ENCODE measurements at places on chromosomes 7 and 10. TPM values are rescaled to one million over a fixed set of nuclear protein-coding genes. Genes with fewer than 3 reads are reported as not detected.

Gene MYPN
- not detected for total RNA-seq

- DNase-seq: no peak
Measured at GRCh38 chr7:135160858-135161653, 9.5 kb downstream of the CYREN start.

- no peak for DNase-seq
Measured at GRCh38 chr10:10209167-10209566, 808.5 kb upstream of the CELF2 start.

Gene NEUROD6
- not detected for total RNA-seq

GRCh38 chr7:106225856-106226255 is 58.9 kb downstream of the NAMPT start:
- DNase-seq: no peak

Gene METTL2B
- 18.4 TPM for total RNA-seq

Gene NUTM2E
- not detected for total RNA-seq

Gene LBX1
- total RNA-seq: not detected

- DNase-seq: no peak
Measured at GRCh38 chr7:25754751-25755150, 397.2 kb upstream of the NFE2L3 start.

DNA sequence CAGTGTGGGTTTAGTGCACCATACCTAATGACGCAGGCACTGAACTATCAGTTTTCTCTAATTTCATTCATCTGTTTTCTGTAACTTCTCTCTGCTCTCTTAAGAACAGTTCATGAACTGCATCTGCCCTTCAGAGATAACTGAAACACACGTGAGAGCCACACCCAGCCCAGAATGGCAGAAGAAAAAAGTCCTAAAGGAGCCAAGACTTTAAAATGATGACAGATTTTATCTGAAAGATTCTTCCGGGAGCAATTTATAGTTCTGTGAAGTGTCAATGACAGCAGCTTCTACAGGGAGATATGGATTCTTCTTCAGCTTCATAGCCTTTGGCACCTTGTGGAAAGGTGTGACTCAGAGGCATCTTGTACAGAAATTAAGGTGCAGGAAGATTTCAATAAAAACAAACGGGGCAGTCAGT is 211.5 kb upstream of the SLC26A5 start:
- DNase-seq: no peak

DNA sequence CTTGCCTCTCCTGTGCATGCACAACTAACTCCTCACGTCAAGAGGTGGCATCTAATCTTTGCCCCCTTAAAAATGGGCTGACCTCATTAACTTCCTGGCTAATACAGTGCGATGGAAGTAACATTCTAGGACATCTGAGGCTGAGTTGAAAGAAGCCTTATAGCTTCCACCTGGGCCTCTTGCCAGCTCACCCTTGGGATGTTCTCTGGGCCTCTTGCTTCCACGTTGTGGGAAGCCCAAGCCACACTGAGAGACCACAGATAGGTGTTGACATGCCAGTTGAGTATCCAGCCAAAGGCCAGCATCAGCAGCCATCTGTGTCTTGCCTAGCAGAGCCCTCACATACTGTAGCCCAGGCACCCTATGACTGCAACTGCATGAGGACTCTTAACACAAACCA is 60.8 kb upstream of the GDF10 start:
- DNase-seq: peak; percentile 71

Gene GSAP
- total RNA-seq: 13.0 TPM

DNA sequence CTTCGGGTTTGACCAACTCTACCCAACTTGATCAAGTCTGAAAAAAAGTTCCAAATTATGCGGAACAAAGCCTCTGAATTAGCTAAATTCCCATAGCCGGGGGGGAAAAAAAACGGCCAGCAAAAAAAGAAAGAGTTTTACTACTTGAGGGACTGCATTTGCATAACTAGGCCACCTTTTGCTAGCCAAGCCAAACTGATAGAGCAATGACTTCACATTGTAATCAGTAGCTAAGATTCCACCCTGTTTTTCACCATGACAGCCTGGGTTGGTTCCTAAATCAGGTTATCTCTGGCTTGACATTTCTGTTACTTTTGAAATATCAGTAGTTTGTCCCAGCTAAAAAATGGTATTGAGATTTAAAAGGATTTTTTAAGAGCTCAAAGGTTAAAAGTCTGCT is 31.4 kb upstream of the CREB3L2 start:
- no peak for DNase-seq

GRCh38 chr10:115969591-115969990 is 303.4 kb downstream of the GFRA1 start:
- DNase-seq: no peak

DNA sequence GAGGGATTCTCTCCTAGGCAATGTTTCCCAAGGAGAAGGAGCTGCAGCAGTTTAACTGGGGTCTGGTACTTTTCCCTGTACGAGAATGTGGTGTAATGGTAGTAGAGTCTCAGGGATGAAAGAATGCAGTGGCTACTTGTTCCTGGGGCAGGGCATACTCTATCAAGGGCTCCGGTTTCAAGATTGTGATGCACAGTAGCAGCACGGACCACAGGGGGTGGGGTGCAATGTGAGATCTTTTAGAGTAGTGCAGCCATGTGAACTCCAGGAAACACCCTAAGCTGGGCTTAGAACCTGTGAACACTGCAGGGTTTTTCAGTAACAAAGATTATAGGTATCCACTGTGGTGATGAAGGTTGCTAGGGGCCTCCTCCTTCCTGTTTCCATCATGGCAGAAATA is 903.9 kb downstream of the NRG3 start:
- no peak for DNase-seq

GRCh38 chr7:154861589-154861988 is 141.3 kb downstream of the PAXIP1 start:
- no peak for DNase-seq

Gene CCDC172
- not detected for total RNA-seq

Gene SPDYE2
- total RNA-seq: not detected

- DNase-seq: no peak
Measured at GRCh38 chr10:118990326-118990725, 39.2 kb upstream of the NANOS1 start.

Gene ZSCAN25
- 12.3 TPM for total RNA-seq

- no peak for DNase-seq
Measured at GRCh38 chr7:32587411-32587948, 92.2 kb downstream of the AVL9 start.

Gene TAS2R4
- total RNA-seq: 1.5 TPM

Gene NPC1L1
- 0.49 TPM for total RNA-seq

Gene AMPH
- total RNA-seq: 13.3 TPM

- DNase-seq: no peak
Measured at GRCh38 chr7:47852330-47853245, 95.7 kb downstream of the PKD1L1 start.

- no peak for DNase-seq
Measured at GRCh38 chr10:77504196-77504872, 133.3 kb downstream of the KCNMA1 start.

GRCh38 chr10:18400201-18400905 is 251.0 kb downstream of the NSUN6 start:
- DNase-seq: no peak

Gene MPP7
- 24.8 TPM for total RNA-seq

DNA sequence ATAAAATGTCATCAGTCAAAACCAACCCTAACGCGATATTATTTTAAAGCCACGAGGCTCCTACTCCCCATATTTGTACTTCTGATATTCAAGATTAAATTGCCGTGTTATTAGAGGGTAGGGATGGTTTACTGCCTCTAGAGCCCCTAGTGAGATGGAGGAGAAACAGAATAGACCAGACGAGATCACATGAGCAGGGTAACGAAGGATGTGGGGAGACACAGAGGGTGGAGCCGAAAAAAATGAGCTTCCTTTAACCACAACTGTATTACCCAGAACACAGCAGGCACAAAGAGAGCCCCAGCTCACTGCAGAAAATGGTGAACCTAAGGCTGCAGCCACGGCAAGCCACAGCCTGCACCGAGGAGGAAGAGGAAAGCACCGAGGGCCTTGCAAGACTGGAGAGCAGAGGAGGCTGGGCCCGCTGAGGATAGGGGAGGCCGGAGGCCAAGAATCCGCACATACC is 14.3 kb downstream of the ZC3HAV1 start:
- no peak for DNase-seq

GRCh38 chr7:150420242-150420641 is 30.2 kb upstream of the GIMAP8 start:
- no peak for DNase-seq

DNA sequence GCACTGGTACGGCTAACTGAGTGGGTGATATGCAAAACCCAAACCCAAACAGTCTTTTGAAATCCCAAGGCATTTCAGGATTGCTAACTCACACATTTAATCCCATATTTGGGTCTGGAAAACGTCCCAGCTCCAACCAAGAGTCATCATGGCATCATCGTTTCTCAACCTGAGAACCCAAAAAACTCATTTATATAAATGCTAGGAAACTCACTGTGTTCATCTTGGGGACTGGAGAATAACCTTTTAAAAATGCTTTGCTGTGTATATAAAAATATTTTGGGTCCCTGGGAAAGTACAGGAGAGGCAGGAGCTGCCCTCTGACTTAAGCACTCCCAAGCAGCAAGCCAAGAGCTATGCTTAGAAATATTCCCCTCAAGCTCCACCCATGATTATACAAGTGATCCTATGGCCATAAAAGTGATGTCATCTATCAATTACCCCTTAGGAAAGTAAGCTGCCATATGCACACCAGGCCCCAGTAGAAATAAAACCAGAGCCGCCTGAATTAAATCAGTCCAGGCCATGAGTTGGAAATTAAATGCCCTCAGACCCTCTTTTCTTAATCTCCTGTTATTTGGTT is 352.1 kb downstream of the FRMD4A start:
- DNase-seq: no peak

DNA sequence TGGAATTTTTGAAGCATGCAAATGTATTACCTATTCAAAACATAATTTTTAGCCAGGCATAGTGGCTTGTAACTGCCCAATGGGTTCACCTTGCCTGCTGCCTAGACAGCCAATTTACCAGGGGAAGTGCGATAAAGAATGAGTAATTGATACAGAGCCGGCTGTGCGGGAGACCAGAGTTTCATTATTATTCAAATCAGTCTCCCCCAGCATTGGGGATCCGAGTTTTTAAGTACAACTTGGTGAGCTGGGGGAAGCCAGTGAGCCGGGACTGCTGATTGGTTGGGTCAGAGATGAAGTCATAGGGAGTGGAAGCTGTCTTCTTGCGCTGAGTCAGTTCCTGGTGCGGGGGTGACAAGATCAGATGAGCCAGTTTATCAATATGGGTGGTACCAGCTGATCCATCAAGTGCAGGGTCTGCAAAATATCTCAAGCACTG is 29.1 kb upstream of the NRBF2 start:
- DNase-seq: no peak

DNA sequence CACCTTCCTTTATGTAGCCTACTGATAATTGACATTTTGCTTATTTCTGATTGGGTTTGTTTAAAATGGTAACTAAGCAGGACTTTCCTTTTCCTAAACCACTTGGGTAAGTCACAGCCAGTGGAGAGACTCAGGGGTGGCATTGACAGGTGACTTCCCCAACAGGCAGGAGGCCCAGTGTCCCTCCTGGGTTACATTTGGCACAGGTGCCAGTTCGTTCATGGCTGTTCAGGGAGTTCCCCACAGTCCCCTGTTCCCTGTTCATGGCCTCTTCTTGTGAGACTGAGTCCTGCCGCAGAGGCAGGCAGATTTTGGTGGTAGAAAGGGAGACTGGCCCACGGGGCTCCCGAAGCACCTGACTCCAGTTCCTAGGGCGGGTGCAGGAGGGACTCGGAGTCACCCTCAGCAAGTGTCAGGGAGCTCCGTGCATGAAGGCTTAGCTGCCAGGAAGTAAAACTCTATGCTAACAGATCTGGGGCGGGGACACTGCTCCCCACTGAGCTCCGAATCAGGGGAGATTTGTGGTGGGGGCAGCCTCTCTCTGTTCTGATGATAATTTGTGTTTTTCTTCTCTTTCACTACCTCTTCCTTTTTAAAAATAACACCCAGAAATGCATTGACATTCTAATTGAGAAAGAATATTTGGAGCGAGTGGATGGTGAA is 84.1 kb downstream of the EZH2 start:
- no peak for DNase-seq

GRCh38 chr7:101112233-101112632 is 14.7 kb upstream of the SERPINE1 start:
- no peak for DNase-seq

DNA sequence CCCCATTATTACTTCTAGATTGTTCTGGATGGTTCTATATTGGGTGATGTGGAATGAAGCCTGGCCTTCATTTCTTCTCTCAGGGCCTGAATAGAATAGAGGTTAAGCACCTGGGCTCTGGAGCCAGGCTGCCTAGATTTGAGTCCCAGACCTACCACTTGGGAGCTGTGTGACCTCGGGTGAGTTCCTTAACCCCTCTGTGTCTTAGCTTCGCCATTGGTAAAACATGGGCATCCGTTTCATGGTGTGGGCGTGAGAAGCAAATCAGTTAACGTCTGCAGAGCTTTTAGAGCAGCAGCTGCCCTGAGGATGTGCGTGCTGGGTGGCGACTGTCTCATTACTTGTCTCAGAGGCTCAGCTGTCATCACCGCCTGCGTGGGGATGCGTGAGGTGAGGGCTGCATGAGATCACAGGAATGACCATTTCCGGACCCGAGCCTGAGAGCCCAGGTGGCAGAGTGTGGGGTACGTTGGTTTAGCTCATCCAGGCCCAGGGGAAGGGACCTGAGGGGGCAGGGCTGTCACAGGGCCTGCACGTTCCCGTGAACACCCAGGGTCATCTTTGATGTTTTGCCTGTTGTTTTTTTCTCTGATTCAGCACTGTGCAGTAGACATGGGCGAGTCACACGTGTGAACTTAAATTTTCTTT is 9.7 kb downstream of the AGAP3 start:
- DNase-seq: no peak

GRCh38 chr7:117937049-117937752 is 64.0 kb upstream of the CTTNBP2 start:
- DNase-seq: no peak

DNA sequence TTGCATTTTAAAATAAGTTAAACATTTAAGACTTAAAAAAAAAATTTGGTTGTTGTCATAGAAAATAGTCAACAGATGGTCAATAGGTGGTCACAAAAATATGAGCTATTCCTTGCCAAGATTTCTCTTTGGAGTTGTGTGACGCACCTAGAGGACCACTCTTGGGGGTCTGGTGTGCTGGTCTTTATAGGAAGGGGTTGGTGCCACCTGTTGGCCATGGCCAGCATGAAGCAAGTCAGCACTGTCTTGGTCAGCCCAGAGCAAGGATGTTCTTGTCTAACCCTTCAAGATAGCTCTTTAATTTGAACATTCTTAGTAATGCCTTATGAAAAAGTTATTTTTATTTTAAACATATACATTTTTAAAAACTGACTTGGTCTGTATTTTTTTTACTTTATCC is 267.9 kb upstream of the CNTNAP2 start:
- no peak for DNase-seq

- no peak for DNase-seq
Measured at GRCh38 chr7:155261031-155261985, 36.4 kb upstream of the INSIG1 start.

Gene ASB10
- not detected for total RNA-seq

- DNase-seq: no peak
Measured at GRCh38 chr10:42776681-42777080, 5.9 kb upstream of the BMS1 start.

DNA sequence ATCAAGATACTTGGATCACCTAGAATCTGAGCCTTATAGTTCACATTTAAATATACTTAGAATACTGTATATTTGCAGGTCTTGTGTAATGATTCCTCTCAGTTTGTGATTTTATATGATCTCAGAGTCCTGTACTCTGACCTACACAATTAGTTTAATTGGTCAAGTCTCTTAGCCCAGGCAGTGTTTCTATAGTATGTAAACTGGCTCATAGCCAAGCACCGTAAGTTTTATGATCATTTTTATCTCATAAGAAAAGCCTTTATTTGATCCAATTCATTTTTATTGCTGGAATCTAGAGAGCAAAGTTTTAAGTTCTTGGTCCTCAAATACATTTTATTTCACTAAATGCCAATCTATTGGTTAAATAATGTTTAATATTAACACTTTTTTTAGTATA is 242.2 kb downstream of the MALRD1 start:
- no peak for DNase-seq
